Astrocyte of the spinal cord (primary cell): ENCODE measurements at places on chromosomes 5 and 9.
A peak's percentile ranks its signal among the peaks of the same experiment; 100 is the strongest.

- no peak for DNase-seq
Measured at GRCh38 chr5:142507531-142508372, 178.1 kb downstream of the FGF1 start.

DNA sequence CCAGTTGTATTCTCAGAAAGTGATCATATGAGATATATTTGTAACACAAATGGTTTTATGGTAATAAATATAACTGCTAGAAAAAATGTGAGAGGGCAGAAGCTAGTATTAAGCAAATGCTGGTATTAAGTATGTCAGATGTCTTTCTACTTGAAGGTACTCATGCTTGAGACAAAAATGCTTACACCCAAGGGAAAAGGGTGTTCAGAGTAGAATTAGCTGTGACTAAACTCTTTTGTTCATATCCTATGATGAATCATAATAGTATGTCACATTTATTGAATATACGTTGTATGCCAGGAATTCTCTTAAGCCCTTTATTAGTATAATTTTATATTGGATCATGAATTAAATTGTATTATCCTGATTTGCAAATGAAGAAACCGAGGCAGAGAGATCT is 2.2 kb downstream of the ADGRV1 start:
- DNase-seq, result no peak

DNA sequence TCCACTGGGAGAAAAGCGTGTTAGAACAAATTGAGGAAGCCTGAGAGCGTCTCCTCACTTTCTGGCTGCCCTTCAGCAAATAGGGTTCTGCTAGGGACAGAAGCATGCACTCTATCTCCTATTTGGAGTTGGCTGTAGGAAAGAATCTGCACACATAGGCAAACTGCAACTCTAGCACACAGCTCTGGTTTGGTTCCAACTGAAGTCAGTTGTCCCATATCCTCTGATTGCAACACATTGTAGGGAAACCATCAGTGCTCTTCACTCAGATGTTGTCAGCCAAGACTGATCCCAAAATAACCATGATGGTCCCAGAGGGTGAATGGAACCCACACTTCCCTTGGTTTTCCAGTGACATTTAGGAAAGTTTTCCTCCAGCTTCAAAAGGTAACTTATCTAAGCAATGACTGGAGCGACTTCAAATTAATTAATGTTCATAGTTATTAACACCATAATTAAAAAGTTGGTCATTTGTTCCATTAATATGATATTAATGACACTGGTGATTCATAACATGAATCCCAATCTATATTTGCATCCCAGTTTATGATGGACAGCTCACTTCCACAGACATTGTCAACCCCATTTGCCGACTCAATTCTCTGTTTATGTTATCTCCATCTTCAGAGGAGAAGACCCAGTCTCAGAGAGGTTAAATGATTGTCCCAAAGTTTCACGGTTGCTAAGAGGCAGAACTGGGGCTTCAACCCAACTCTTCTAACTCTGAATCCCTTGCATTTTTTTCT is 136.7 kb upstream of the ZNF462 start:
- no peak for DNase-seq

DNA sequence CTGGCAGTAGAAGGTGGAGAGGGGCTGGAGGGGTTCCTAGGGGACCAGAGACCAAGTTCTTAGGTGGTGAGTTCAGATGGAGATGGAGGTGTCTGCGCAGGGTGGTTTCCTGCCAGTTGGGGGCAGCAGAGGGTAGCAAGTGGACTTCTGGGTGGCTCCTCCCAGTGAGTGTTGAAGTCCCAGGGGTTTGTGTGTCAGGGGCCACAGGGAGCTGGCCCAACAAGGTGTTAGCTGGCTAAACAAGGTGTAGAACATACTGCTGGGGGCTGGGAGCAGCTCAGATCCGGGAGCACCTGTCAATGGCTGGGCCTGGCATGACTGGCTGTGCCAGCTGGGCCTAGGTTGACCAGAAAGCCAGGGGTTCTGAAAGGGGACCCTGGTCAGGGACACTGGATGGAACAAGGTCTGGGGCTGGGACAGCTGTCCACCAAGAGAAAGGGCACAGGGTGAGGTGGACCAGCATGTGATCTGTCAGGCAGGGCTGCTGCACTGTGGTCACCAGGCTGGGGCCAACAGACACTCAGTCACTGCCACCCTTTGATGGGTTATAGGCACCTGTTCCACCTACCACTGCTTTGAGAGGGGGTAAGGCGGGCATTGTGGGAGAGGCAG is 35.6 kb downstream of the DAB2IP start:
- peak; percentile 70 for DNase-seq

DNA sequence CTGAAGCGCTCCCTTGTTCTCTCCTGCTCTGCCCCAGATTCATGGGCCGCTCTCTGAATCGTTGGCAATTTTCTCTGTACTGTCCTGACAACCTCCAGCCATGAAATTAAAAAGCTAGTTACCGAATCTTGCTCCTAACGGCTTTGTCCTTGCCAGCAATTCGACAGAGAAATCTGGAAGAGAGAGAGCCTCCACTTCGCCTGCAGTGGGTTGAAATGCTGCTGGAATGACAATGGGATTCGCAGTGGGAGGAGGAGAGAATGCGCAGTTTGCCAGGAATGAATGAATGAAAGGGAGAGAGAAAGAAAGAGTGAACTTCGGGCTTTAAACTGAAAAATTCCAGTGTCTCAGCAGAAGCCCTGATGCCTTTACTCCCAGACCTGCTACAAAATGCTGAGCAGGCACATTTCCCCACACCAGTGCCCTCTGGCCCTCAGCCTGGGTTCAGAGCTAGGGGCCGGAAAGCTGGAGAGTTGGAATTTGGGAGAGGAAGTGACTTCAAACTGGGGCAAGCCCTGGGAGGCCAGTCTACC is 11.5 kb upstream of the BOD1 start:
- no peak for DNase-seq
